ENCODE measurements at places on chromosomes 11 and 22. TPM values are rescaled to one million over a fixed set of nuclear protein-coding genes. Genes with fewer than 3 reads are reported as not detected.

DNA sequence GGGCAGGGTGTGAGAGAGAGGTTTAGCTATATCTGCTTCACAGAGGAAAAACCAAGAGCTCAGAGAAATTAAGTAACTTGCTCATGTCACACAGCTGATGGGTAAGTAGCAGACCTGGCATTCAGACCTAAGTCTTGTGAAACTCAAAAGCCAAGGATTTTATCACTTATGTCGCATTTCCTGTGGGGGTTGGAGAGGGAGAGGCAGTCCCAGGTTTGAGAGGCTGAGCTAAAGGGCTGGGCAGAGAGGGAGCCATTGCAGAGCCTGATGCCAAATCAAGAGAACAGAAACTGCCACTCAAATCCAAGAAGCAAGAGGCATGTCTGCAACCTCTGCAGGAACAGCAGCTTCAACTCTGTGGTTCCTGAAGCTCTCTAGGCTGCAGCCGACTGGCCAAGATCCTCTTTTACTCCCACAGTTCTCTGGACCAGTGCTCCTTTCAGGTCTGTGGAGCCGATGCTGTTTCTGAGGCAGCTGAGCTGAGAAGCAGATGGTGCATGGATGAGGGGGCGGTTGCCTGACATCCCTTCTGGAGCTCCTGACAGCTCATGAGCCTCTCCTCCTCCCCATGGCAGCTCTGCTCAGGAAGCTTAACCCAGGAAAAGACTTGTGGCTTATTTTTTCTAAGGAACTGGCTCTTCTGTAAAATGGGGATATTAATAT lies 47.6 kb upstream of the NAV2 start:
- DNase-seq, result no peak

DNA sequence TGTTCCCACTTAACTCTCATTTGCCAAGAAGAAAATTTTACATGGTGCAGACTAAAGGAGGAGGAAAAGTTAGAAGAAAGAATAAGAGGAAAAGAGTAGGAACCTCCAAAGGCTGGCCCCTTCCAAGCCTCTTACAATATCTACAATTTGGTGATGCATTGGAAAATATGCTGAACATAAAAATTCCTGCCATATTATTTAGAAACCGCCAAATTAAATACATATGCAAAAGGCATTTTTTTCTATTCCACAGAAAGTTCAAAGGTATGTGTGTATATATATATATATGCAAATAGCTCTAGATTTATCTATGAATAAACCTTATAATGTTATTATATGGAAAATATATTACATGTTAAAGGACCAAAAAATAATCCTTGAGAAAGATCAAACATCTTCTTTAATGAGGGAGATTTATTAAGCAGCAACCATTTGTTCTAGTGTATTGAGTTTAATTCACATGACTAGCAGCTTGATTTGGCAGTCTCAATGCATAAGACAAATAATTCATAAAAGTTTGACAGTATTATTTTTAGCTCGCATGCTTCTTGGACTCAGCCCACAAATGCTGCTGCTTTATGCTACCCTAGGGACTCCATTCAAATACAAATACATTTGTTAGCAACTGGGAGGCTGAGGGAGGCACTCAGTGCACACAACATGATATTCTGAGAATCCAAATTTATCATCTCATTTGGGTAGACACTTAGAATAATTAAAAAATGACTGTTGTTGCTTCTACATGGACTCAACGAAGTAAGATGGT lies 184.9 kb downstream of the SBF2 start:
- no peak for DNase-seq

DNA sequence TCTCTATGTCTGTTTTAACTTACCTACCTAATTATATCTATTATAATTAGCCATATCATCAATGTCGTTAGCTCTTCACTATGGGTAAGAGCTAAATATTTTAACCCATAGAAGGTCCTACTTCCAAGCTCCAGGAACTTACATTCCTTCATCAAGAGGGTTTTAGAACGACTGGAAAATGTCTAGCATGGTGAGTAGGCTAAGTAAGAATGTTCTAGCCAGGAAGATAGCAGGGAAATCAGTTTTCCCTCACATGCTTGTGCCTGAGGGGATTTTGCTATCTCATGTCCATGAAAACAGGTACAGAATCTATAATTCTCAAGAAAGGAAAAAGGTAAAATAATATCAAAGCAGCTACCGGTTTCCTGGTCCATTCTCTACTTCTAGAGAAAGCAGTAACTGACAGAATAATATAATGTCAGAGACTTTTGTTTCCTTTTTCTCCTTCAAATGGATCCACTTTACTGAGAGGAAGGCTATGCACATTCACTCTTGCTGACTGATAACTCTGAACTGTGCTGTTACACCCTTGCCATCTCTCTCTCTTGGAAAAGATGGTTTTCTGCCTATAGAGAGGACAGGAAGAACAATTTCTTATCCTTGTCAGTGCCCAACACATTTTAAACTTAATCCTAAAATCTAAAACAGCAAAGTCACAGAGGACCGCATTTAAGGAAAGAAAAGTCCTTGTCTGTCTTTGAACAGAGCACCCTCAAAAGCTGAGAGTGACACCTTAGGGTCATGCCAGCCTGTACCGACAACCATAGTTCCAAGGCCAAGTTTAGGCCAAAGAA lies 67.0 kb downstream of the MAML2 start:
- DNase-seq, result no peak

NAALAD2 gene
- 0.43 TPM for total RNA-seq

- no peak for DNase-seq
These were observed 115.9 kb upstream of the GRK3 start for GRCh38 chr22:25448435-25449051.

DNA sequence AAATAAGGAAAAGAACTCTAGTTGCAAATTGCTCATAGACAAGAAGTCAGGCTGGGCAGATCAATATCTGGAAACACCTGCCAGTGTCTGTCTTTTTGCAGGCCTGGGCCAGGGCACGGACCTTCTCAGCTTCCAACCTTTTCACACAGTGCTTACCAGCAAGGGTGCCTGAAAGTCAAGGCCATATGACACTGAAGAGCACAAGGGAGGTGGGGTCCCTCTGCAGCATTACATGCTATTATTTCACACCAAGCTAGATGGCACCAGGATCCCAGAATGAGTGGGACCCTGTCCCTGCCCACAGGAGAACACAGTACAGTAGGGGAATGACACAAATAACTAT lies 5.9 kb upstream of the PEX26 start:
- DNase-seq, result no peak

TBC1D10A gene
- 22.9 TPM for total RNA-seq

DNA sequence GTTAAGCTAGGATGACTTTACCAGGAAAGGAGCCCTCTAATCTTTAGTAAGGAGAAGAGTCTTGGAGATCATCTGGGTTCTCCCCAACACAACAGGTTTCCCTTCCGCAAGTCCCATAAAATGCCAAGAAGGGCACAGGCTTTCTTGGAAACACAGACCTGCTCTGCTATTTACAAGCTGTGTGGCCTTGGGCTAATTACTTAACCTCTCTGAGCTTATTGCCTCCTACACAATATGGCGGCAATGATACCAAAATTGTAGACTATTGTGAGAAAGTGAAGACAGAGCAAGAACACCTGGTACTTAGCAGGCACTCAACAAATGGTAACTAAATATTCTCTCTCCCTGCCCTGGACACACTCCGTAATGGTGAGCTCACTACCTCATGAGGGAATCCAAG lies 49.1 kb downstream of the DSCAML1 start:
- no peak for DNase-seq

LAYN gene
- total RNA-seq, result 20.8 TPM

DNA sequence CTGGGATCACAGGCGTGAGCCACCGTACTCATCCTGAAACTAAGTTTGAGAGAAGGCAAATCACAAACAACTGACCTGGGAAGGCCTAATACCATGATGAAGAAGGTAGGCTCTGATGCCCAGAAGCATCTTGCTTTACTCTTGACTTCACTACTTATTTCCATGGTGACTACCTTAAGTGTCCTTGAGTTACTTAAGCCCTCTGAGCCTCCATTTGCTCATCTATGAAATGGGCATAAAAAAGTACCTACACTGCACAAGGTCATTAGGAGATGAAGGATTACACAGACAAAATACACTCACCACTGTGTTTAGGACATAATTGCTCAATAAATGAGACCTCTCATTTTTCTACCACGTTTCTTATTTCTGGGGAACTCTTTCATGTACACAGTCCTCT lies 27.9 kb downstream of the EIF4ENIF1 start:
- no peak for DNase-seq

- no peak for DNase-seq
These were observed 1484.5 kb upstream of the TENM4 start for GRCh38 chr11:80925321-80925720.

DNA sequence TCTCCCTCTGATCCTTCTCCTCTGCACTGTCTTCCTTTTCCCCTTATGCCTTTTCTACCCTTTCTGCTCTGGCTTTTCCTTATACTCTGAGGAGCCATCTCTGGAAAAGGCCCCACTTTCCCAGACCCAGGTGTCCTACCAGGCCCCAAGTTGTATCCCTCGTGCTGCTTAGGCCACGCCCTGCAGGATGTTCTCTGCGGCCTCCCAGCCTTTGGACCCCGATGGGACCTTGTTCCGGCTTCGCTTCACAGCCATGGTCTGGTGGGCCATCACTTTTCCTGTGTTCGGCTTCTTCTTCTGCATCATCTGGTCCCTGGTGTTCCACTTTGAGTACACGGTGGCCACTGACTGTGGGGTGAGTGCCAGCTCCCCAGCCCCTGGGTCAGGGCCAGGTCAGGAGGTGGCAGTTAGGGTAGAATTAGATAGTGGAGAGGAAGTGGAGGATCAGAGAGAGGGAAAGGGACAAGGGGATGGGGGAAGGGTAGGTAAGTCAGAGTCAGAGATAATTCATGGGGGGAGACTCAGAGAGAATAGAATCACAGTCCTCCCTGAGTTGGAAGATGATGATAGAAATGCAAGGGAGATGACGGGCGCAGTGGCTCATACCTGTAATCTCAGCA lies 8.9 kb downstream of the PGAP2 start:
- no peak for DNase-seq

GRCh38 chr11:63572026-63572688 lies 9.0 kb upstream of the PLAAT2 start:
- DNase-seq, result no peak

LRRC51 gene
- 3.7 TPM for total RNA-seq

DNA sequence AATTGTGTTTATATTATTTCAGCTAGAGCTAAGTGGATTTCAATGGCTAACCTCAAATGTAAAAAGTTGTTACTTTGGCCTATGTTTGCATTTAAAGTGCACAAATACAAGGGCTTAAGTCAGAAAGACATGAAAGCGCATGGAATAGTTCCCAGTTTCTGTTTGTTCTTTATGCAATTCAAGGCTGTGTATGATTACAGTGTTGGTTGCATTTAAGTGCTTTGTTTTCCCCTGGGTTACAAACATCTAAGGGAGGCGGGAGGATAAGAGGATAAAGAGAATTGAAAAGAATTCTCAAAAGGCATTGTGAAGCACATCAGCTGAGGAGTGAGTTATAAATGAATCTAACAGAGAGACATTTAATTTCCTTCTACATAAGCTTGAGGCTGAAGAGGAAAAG lies 453.4 kb downstream of the NTM start:
- no peak for DNase-seq
